ENCODE measurements at places on chromosomes 2 and 18. TPM values are rescaled to one million over a fixed set of nuclear protein-coding genes. Genes with fewer than 3 reads are reported as not detected.
A peak's percentile ranks its signal among the peaks of the same experiment; 100 is the strongest.

The CFAP65 gene
- not detected for total RNA-seq

The SCG2 gene
- total RNA-seq = 0.19 TPM

The SH3BP4 gene
- 9.6 TPM for total RNA-seq

The MEIS1 gene
- total RNA-seq = 38.0 TPM

The LINC00305 gene
- total RNA-seq = not detected

The LIMS4 gene
- total RNA-seq = 2.1 TPM

The CYS1 gene
- total RNA-seq = 3.3 TPM

The CFC1B gene
- total RNA-seq = not detected

- H3K4me1 ChIP-seq = peaks cover 9% of the 10 kb centered on the region
- no peak overlapping the region for H3K4me3 ChIP-seq
- H3K36me3 ChIP-seq = no peaks in the 10 kb centered on the region
Measured at GRCh38 chr18:75023473-75023872, 185.5 kb downstream of the PTGR3 start.

DNA sequence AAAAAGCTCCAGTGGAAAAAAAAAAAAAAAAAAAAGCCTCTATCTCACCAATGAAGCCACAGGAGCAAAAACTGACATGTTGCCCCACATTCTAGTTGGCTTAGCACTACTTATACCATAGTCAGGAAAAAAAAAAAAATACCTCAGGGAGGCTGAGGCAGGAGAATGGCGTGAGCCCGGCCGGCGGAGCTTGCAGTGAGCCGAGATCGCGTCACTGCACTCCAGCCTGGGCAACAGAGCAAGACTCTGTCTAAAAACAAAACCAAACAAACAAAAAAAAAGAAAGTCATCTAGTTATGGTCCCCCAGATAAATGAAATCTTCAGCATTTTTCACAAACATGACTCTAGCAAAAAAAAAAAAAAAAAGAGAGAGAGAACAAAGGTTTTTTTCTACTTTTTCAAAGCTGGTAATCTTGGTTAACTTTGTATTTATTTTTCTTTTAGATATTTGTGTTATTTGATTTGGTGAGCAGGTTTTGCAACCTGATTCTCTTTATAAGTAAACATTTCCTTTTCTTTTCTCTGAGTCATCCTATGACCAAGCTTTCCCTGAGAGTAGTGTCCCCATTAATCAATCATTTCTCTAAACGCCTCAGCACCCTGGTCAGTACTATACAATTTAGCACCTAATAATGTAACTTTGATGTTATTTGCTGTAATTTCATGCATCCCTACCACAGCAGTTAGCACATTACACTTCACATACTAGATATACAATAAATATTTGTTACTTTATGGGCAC, 273.7 kb upstream of the PIK3C3 start:
- H3K4me1 ChIP-seq = no peaks in the 10 kb centered on the region
- DNase-seq = no peak
- H3K4me3 ChIP-seq = no peak overlapping the region

GRCh38 chr2:67476809-67477790, 80.0 kb downstream of the ETAA1 start:
- H3K4me3 ChIP-seq = no peak overlapping the region
- no peaks in the 10 kb centered on the region for H3K27me3 ChIP-seq
- H3K36me3 ChIP-seq = no peaks in the 10 kb centered on the region

- DNase-seq = no peak
- H3K27me3 ChIP-seq = no peaks in the 10 kb centered on the region
- H3K4me1 ChIP-seq = peaks cover 13% of the 10 kb centered on the region
- no peaks in the 10 kb centered on the region for H3K36me3 ChIP-seq
Measured at GRCh38 chr2:218329027-218329825, 27.4 kb upstream of the CATIP start.

DNA sequence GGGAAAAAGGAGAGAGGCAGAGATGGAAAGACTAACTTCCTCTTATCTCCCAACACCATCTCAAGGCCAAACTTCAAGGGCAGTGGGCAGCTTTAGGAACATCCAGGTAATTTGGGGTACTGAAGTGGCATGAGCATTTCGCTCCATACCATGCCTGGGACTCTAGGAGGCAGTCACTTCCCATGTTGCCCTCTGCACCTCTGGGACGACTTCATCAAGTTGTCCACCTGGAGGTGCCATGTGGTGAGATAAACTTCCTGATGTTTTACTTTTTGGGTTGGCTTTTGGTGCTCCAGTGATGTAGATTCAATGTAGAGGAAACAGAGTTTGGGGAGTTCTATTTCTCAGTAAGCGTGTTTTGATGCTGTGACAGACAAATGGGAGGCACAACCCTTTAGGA, 56.3 kb upstream of the UPP2 start:
- H3K36me3 ChIP-seq = no peaks in the 10 kb centered on the region
- no peak overlapping the region for H3K4me3 ChIP-seq
- H3K4me1 ChIP-seq = peaks cover 34% of the 10 kb centered on the region
- no peak overlapping the region for H3K27ac ChIP-seq
- no peak for DNase-seq

- H3K27ac ChIP-seq = no peak overlapping the region
- no peaks in the 10 kb centered on the region for H3K27me3 ChIP-seq
- no peak overlapping the region for H3K4me3 ChIP-seq
- DNase-seq = no peak
- no peaks in the 10 kb centered on the region for H3K36me3 ChIP-seq
Measured at GRCh38 chr18:9066817-9067306, 35.6 kb upstream of the NDUFV2 start.

- no peak for DNase-seq
- H3K4me1 ChIP-seq = no peaks in the 10 kb centered on the region
- no peak overlapping the region for H3K27ac ChIP-seq
- H3K36me3 ChIP-seq = no peaks in the 10 kb centered on the region
- no peak overlapping the region for H3K4me3 ChIP-seq
Measured at GRCh38 chr2:68747900-68748299, 13.3 kb downstream of the ARHGAP25 start.

GRCh38 chr2:236988690-236989624, 96.7 kb upstream of the COPS8 start:
- H3K27ac ChIP-seq = peak overlapping the region; percentile 74
- H3K36me3 ChIP-seq = no peaks in the 10 kb centered on the region
- DNase-seq = peak; percentile 66
- H3K27me3 ChIP-seq = peaks cover 9% of the 10 kb centered on the region
- H3K4me3 ChIP-seq = no peak overlapping the region

DNA sequence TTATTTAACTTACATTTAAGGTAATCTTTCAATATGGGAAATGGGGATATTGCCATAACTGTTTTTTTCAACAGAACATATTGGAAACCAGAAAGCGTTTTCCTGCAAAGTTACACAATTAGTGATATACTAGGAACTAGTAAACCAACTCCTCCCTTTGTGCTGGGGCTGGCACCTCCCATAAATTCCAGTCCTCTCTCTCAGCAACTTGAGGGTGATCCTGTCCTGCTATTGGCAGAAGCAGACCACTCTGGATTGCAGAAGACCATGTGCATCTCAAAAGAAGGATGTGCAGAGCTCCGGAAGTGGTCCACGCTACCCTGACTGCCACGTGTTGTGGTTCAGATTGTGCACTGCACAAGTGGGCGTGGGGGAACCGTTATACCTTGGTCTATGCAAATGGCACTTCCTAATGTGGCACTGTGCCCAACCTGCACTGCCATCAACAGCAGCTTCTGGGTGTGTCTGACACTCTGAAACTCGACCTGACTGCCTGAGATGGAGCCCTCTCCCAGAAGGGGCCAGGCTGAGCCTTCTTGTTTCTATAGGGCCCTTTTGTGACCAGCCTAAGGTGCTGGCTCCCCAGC, 219.2 kb downstream of the ZNF516 start:
- no peak for DNase-seq
- no peak overlapping the region for H3K27ac ChIP-seq
- H3K27me3 ChIP-seq = peaks cover 32% of the 10 kb centered on the region

DNA sequence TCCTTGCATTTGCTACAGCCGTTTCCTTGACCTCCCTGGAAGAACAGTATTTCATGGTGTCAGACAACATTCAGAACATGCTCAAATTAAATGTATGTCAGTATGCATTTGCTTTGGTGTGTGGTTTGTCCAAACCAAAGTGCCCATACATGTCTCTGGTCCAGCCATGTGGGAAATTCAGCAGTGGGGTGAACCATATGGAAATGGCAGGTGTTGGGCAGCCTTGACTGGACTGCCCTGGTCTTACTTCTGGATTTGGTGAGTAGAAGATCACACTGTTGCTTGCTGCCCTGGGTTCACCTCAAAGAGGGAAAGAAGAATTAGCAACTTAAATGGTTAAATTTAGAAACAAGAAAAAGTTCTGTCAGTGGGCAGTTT, 84.5 kb downstream of the MSH2 start:
- peaks cover 12% of the 10 kb centered on the region for H3K36me3 ChIP-seq
- H3K27me3 ChIP-seq = no peaks in the 10 kb centered on the region
- no peak for DNase-seq
- H3K4me1 ChIP-seq = no peaks in the 10 kb centered on the region
- H3K27ac ChIP-seq = no peak overlapping the region

All from left ventricle myocardium inferior (tissue), 1 donor.